Fibroblast of villous mesenchyme (primary cell): ENCODE measurements at places on chromosomes 5 and 9. TPM values are rescaled to one million over a fixed set of nuclear protein-coding genes. Genes with fewer than 3 reads are reported as not detected.

Gene PLEKHG4B
- under 0.01 TPM in 2 replicates for total RNA-seq

Gene DNAJC21
- 22.2 and 44.5 TPM in 2 replicates for total RNA-seq

Gene FGFR4
- total RNA-seq: 0.64 and 1.3 TPM in 2 replicates

Gene PFN3
- not detected in 2 replicates for total RNA-seq

Gene C7
- total RNA-seq: under 0.01 TPM in 1 of 2 replicates, not detected in the other

Gene GABBR2
- under 0.01 TPM in 1 of 2 replicates, not detected in the other for total RNA-seq

- peak; percentile 58 for DNase-seq
Observed at GRCh38 chr5:110751902-110752762, 13.3 kb downstream of the SLC25A46 start.

- no peak for DNase-seq
Observed at GRCh38 chr5:62289813-62290212, 16.2 kb upstream of the KIF2A start.

DNA sequence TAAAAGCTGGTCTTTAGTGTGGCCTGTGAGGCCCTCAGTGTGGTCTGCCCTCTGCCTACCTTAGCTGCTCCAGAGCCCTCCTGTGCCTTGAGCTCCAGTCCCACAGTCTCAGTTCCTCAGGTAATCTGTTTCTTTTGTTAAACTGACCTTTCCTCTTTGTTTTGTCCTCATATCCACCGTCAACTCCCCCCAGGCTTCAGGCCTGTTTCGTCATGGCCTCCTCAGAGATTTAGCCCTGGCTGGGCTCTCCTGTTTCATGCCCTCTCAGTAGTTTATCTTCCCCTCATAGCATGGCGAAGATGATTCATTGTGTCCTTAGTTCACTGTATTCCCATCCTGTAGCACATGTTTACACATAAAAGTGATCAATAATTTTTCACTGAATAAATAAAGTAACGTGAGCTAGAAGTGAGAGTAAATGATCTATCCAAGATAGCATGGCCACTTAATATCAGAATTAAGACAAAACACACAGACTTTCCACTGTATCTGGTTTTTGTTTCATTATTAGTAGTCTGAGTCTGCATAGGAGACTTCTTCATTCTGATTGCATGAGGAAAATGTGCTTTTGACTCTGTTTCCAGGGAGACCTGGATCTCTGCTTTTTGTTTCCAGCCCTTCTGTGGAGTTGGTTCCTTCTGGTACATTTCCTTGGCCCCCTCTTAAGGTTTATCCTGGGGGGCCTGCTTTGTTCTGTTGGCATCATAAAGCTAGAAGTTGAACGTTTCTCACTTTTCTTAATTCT lies 70.5 kb downstream of the SNX24 start:
- no peak for DNase-seq

DNA sequence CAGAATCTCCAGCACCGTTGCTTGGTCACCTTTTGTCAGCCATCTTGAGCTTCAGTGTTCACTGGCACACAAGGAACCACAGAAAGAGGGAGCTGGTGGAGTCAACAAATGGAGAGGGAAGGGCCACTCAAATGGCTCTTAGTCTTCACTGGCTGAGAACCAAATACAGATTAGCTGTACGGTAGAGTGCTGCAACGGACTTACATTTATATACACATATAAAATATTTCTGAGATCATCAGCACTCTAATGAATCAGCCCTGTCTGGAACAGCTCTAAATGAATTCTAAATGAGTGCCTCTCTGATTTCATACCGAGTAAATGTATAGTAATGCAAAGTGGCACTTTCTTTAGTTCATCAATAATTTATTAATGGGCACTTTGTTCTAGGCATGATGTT lies 24.8 kb downstream of the KCTD16 start:
- peak; percentile 17 for DNase-seq

DNA sequence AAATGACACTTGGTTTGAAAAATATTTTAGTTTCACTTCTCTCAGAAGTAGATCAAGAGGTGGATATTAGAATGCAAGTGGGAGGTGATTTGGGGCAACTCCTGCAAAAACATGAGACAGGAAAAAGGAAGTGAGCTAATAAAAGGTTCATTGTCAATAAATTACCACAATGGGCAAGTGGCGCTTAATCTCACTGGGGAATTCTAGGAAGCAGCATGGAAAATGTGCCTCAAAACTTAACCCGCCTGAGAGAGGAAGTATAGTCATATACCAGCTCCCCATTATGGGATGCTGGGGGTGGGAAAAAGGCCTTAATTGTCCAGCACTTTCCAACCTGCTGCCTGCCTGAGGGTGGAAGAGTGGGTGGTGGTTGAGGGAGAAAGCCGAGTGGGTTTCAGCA lies 204.1 kb downstream of the ELAVL2 start:
- no peak for DNase-seq
